ENCODE measurements at places on chromosomes 5 and 9.

- DNase-seq = peak; percentile 18
Measured at GRCh38 chr9:14769230-14769571, 46.7 kb upstream of the CER1 start.

- no peak for DNase-seq
Measured at GRCh38 chr5:6593148-6594016, 39.5 kb downstream of the NSUN2 start.

DNA sequence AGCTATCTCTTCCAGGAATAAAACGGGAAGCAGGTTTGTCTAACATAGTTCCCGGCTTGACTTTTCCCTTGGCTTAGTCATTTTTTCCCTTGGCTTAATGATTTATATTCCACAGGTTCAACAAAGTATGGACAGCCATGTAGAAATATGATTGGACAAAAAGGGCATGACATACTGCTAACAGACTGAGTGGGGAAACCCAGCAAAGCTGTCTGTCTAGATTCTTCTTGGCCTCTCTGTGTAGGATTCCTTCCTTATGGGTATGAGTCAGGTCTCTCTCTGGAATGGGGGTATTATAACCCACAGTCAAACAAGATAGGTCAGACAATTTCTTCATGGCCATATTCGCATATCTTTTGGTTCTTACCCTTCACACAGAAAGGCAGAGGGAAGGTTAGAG is 5.7 kb upstream of the MTAP start:
- DNase-seq = no peak

- DNase-seq = peak; percentile 97
Measured at GRCh38 chr5:55601204-55601618, 66.4 kb upstream of the PLPP1 start.

DNA sequence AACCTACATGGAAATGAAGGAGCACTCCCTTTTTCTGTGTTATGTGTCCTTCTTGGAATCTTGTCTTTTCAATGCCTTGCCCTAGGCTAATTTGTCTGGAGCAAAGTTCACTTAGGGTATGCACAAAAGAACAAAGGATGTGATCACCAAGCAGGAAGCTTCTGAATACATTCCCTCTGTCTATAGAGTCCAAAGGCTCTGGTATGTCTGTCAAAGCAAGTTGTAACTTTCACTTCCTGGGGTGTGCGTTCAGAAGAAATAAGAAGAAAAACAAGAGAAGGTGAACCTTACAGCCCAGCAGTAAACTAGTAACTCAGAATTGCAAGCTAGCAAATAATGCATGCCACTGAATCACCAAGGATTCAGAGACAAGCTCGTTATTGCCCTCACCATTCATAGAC is 31.7 kb upstream of the CDH6 start:
- DNase-seq = no peak

- DNase-seq = no peak
Measured at GRCh38 chr9:135516132-135516860, 4.9 kb upstream of the LCN1 start.

DNA sequence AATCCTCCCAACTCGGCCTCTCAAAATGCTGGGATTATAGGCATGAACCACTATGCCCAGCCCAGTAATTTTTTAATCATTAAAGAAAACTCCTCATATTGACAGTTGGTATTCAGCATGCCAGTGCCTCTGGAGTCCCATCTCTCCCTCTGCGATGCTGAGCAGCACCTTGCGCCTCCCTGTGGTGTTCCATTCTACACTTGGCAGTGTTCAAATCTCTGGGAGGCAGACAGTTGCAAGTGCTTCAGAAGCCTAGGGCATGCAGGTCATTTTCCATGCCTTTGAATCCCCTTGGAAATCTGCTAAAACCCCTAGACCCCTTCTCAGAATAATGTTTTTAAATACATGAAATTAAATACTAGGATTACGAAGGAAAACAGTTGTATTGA is 41.3 kb downstream of the GARNL3 start:
- no peak for DNase-seq

- no peak for DNase-seq
Measured at GRCh38 chr5:100780376-100780870, 122.7 kb downstream of the ST8SIA4 start.

- no peak for DNase-seq
Measured at GRCh38 chr5:60830581-60831127, 13.4 kb downstream of the ELOVL7 start.

DNA sequence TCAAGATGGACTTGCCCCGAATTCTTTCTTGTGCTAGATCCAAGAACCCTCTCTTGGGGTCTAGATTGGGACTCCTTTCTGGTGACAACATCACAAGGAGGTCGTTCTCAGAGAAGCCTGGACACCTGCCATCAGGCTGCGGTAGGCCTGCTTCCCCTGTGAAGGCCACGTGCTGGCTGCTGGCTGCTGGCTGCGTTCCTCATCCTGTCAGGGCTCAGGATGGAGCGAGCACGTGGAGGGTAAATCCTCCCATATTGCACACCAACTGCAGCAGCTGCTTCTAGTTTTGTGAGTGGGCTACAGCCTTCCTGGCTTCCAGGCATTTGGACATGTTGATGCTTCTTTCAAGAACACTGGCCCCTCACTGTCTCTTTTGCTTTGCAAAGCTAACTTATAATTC is 95.6 kb downstream of the HSPA4 start:
- DNase-seq = peak; percentile 17

DNA sequence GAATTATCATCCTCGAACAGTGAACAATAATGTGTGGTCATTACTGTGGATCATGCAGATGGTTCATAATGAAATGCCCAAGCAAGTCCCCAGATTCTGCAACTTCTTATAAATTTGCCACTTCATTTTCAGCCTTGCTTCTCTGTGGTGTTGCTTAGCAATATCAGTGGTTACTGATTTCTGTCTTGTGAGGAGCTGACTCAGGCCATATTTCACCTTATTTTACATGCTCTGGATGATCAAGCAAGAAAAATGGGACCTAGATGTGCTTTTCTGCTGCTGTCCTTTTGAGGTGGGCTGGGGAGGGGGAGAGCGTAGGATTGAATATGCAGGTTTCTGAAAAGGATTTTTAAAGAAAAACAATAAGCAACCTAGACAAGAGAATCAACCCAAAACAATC is 188.3 kb downstream of the SLC24A2 start:
- no peak for DNase-seq

DNA sequence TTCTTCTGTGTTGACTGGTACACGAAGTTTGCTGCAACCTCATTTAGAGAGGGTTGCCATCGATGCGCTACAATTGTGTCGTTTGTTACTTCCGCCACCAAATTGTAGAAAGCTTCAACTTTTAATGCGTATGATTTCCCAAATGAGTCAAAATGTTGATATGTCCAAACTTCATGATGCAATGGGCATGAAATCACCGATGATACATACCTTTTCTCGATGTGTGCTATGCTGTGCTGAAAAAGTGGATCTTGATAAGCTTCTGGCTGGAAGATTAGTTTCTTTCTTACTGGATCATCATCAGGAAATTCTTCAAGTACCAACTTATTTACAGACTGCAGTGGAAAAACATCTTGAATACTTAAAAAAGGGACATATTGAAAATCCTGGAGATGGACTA is 65.7 kb downstream of the TMEM38B start:
- peak; percentile 14 for DNase-seq

- no peak for DNase-seq
Measured at GRCh38 chr5:160419458-160420330, 813 bp upstream of the SLU7 start.

GRCh38 chr5:59115345-59115744 is 532.5 kb downstream of the RAB3C start:
- peak; percentile 45 for DNase-seq

Data from fibroblast of lung (primary cell).